Renal cortical epithelial cell (primary cell): ENCODE measurements at places on chromosomes 11 and 22. TPM values are rescaled to one million over a fixed set of nuclear protein-coding genes. Genes with fewer than 3 reads are reported as not detected.
A peak's percentile ranks its signal among the peaks of the same experiment; 100 is the strongest.

Gene LRRC75B
- total RNA-seq: 7.8 and 8.2 TPM in 2 replicates

Gene APOA1
- total RNA-seq: 0.10 TPM in 1 of 2 replicates, not detected in the other

DNA sequence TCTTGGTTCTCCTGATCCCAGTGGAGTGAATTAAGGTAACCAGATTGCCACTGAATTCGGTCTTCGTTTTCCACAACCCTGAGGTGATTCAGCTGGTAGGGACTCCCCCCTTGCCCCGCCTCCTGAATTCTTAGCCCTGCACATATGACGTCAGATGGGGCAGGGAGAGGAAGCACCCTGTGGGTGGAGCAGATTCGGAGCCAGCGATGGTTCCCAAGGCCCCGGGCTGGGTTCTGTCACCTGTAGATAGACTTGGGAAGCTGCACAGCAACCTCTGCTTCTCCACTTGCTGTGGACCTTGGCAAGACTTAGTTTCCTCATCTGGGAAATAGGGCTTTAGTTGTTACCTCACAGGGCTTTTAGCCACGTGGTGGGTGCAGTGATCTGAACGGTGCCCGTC is 67.8 kb downstream of the CTTN start:
- DNase-seq: no peak

GRCh38 chr22:26409719-26410335 is 19.2 kb upstream of the ASPHD2 start:
- DNase-seq: peak; percentile 8

DNA sequence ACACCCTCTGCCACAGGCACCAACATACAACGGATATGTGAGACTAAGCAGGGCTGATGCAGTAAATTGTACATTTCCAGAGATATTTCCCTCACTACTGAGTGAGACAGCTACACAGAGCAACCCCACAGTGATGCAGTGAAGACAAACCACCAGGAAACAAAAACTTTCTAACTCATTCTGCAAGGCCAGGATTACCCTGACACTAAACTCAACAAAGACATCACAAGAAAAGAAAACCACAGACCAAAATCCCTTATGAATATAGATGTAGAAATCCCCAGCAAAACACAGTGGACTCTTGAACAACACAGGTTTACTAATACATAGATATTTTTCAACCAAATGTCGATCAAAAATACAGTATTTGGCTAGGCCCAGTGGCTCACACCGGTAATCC is 1.5 kb upstream of the SLC7A4 start:
- no peak for DNase-seq

- peak; percentile 78 for DNase-seq
These were observed 12.0 kb upstream of the TMPRSS13 start for GRCh38 chr11:117941163-117941707.
